Stimulated activated naive CD8-positive, alpha-beta T cell treated with anti-CD3 and anti-CD28 coated beads, Interleukin-15, amount 100 ng/mL, for 72 hours (primary cell): ENCODE measurements at places on chromosomes 3 and 15.

GRCh38 chr15:27219636-27220035 lies 248.7 kb downstream of the GABRG3 start:
- no peak for DNase-seq

DNA sequence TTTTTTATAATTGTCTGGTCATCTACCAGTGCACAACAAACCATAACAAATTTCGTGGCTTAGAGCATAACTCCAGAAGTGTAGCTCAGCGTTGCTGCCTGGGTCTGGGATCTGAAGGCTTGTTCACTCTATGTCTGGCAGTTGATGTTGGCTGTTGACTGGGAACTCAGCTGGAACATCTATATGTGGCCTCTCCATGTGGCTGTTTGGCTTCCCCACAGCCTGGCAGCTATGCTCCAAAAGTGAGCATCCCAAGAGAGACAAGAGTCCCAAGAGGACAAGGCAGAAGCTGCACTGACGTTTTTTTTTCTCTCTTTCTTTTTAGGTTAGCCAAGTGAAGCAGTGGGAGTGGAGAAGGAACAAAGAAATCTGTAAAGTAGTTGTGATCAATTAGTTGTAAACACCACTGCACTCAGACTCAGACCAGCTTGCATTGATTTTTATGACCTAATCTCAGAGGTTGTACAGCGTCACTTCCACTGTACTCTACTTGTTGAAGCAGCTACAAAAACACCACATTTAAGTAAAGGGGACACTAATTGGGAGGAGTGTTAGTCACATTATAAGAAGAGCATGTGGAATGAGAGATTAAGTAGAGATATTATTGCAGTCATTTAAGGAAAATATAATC lies 2.5 kb upstream of the GPR176 start:
- DNase-seq = no peak

- DNase-seq = no peak
These were observed 29.7 kb upstream of the OR4F6 start for GRCh38 chr15:101773496-101774100.

- no peak for DNase-seq
These were observed 25.9 kb downstream of the LRRC3B start for GRCh38 chr3:26648461-26648860.

DNA sequence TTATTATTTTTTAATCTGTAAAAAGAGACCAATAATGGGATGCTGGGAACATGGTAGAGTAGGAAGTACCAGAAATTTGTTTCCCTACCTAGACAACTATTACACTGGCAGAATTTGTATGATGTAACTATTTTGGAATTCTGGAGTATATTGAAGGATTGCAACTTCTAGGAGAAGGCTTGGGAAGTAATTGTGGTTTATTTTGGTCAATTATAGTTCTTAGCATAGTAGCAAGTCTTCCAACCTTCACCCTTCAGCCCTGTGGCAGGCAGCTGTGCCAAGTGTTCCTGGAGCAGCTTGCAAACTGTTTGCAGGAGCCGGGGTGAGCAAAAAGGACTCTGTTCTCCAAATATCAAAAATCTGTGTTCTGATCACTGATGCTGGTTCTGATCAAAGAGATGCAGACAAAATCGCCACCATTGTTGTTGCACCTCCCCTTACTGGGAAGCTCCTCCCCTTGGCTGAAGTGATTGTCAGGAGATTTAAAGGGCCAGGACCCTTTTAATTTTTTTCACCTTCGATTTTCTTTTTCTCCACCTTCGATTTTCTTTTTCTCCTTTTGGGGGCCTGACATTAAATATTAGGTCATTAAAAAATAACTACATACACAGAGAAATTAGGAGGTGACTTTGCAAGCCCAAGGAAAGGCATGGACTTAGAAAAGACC lies 363.3 kb downstream of the SLC9A9 start:
- no peak for DNase-seq

DNA sequence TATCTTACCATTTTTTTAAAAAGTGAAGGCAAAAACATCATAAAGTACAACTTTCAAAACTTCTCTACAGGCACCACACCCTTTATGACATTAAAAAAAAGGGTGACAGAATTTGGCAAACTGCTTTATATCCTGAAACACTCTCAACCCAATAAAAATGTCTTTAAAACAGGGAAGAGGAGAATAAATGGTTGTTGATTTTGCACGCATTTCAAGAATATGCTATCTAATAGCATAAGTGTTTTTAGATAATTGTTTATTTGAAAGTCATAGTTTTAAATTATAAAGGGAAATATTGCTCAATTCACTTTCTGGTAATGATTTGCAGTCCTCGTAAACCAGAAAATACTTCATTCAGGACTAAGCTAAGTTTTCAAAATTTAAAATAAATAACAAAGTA lies 1.7 kb upstream of the PCOLCE2 start:
- no peak for DNase-seq

GRCh38 chr3:151579571-151580270 lies 118.9 kb upstream of the IGSF10 start:
- no peak for DNase-seq

DNA sequence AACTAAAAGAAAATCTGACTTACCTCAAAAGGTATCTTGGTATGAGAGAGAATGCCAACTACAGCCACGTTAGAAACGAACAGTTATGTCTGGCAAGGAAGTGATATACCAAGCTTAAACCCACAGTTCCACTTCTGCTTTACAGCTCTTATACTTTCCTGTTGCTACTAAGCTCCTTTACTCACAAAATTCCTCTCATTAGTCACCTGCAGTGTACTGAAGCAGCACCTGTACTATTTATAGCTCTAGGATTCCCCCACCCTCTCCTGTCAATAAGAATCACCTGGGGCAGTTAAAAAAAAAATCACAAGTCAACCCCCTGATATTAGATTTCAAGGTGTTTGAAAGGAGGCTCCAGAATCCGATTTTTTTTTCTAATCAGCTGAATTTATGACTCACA lies 2.9 kb upstream of the TMEM266 start:
- DNase-seq = no peak

GRCh38 chr3:33146791-33147445 lies 33.1 kb downstream of the CRTAP start:
- no peak for DNase-seq

- DNase-seq = no peak
These were observed 125.5 kb upstream of the BHLHE40 start for GRCh38 chr3:4853749-4854140.
